Occipital lobe (tissue), 3 donors: ENCODE measurements at places on chromosomes 12 and 14.
A peak's percentile ranks its signal among the peaks of the same experiment; 100 is the strongest.

- no peak for DNase-seq
These were observed 38.6 kb downstream of the DGLUCY start for GRCh38 chr14:91152499-91152898.

DNA sequence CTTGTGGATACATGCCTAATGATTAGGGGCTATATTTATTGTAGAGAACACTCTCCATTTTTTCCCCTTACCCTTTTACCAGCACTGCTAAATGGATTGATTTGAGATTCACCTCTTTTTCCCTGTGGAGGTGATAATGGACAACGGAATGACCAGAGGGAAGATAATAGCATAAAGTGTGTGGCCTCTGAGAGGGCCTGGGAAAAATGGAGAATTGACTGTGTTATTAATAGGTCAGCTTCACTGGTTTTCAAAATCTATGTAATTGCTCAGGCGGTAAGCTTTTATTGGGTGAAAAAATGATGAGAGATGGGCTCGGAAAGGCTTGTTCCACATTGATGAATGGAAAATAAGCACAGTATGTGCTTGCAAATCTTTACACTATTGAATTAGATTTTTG lies 15.8 kb downstream of the FLRT2 start:
- DNase-seq: no peak

GRCh38 chr14:33938131-33938949 lies 12.5 kb downstream of the EGLN3 start:
- DNase-seq: no peak

GRCh38 chr12:131355361-131356245 lies 355.3 kb upstream of the SFSWAP start:
- no peak for DNase-seq

DNA sequence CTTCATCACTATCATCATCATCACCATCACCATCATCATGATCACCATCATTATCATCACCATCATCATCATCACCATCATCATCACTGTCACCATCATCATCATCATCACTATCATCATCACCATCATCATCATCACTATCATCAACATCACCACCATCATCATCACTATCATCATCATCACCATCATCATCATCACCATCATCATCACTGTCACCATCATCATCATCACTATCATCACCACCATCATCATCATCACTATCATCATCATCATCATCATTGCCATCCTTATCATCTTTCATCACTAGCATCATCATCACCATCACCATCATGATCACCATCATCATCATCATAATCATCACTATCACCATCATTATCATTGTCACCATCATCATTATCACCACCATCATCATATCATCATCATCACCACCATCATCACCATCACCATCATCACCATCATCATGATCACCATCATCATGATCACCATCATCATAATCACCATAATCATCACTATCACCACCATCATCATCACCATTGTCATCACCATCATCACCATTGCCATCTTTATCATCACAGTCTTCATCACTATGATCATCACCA lies 38.1 kb downstream of the SVOP start:
- no peak for DNase-seq

DNA sequence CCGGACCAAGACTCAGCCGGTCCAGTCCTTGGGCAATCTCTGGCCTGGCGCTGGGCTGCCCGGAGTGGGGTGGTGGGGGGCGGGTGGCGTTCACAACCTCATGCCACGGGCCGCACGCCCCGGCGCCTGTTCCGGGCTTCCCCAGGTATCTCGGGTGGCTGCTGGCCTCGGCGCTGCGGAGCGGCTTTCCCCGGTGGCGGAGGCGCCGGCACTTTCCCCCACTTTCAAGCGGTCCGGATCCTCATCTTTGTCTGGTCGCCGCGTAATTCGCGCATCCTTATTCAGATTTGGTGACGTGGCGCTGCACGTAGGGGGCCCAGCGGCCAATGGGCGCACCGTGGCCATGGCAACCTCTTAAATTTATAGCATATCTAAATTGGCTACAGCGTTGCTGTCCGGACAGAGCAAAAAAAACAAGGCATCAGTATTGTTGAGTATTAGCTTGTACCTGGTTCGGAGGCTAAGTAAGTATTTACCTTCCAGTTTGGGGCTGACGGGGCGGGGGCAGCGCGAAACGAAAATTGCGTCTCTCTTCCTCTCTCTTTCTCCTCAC lies at the start of gene LHX5:
Gene LHX5 (minus strand): TSS at position 253 of the 553 bp plus-strand sequence. CDS start 373 bp downstream, outside the sequence.
- DNase-seq: no peak

- DNase-seq: no peak
These were observed 956 bp upstream of the PTHLH start for GRCh38 chr12:27973487-27973890.

DNA sequence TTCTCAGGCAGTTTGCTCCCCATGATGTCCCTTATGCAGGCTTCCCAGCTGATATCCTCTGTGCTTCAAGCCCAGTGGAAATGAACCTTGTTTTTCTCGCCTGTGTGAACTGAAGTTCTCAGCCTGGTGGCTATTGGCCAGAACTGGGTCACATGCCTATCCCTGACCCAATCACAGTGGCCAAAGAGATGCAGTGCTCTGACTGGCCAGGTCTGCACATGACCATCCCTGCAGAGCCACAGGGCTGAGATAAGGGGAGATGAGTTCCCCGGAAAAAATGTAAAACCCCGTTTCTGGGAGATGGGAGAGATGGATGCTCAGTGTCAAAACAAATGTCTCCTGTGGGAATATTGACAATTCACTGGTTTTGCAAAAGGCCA lies 34.7 kb upstream of the FZD10 start:
- DNase-seq: no peak

DNA sequence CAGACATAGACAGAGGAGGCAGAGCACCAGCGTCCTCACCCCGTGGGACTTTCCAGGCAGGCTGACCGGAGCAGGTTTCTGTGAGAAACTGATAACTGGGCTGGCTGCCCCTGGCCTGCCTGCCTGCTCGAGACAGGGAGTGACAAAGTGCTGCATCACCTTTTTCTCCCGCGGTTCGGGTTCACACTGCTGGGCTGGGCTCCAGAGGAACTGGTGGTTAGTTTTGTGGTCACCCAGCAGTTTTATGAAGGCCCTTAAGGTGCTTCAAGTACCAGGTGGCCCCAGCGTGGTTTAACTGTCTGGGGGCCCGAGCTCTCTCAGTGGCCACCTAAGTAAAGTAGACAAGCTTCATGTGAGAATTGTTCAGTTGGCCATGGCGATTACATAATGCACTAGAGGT lies 1073.6 kb downstream of the BCL11B start:
- no peak for DNase-seq

DNA sequence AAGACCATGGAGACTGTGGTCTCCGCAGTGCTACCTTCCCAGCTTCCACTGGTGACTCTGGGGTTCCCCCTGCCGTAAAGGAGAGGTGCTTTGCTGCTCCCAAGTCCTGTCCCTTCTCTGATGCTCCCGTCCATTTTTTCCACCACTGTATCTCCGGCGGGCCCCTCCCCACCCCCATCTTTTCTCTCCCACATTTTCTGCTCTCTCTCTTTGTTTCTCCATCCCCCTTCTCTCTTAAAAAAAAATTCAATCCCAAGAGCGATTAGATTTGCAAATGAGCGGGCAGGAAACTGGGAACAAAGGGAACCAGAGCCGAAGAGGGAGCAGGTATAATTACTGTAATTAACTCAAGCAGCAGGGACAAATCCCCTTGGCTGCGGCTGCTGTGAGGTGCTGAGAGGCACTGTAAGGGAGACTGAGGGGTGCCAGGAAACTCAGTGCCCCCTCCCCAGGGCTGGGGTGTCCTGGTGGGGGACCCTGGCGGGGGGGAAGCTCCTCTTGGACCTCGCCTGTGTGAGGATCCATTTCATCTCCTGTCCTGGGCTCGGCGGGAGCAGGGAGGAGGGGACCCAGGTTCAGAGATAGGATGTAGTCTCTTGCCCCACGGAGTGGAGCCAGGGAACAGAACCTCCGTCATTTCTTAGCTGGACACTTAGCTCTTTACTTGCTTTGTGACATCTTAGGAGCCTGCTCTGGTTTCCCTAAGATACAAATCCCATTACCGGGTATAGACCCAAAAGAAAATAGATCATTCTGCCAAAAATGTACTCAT lies 140.4 kb upstream of the NRXN3 start:
- DNase-seq: no peak

DNA sequence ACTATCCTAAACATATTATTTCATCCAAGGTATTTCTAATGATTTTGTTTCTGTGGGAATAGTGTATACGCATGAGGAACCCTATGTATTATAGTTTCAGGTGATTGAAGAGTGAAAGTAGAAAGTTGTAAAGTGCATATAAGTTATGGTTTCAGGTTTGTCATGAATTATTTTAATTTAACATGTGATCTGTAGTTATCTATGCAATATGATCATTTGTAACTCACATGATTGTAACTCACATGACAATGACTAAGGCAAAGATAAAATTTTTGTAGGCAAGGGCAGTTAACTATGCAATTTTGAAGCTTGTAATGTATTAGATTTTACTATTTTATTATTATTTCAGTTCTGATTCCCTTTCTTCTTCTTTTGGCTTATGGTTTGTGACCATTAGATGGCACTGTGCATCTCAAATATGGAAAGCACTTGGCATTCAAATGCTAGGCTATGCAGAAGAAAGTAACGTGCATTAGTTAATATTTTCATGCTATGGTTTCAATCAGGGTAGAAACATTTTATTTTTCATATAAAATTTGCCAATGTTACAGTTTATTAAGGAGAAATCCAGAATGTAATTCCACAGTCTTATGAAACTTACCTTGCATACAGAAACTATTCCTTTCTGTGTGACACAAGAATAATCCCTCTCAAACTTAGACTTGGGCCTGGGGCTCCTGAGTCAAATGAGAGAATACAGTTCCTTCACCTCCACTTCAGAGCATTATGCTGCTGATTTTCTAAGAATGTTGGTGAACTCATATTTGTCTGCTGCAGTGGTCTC lies 15.8 kb upstream of the TMEM30B start:
- DNase-seq: no peak

GRCh38 chr12:4041187-4041885 lies 168.1 kb upstream of the PARP11 start:
- DNase-seq: no peak

- DNase-seq: no peak
These were observed 2.2 kb upstream of the EP400 start for GRCh38 chr12:131947482-131948027.

DNA sequence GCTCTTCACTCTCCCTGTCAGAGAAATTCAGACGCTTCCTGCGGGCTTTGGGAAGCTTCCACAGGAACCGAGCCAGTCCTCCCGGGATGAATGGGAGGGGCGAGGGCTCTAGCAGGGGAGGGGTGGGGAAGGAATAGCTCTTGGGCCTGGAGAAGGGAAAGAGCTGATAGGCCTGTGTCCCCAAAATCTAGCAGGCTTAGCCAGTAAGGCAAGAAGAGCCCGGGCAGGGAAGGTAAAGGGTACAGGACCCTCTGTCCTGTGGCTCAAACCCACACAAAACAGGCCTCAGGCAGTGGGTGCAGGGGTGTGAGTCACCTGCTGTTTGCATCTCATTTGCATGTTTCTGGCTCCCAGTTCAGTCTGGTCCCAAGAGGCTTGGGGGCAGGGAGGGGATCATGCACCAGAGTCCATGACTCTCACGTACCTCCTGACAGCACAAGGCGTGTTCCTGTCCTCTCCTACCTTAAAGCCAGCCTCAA lies 8.7 kb upstream of the SMUG1 start:
- no peak for DNase-seq

GRCh38 chr12:4133029-4133428 lies 140.5 kb upstream of the CCND2 start:
- DNase-seq: no peak

DNA sequence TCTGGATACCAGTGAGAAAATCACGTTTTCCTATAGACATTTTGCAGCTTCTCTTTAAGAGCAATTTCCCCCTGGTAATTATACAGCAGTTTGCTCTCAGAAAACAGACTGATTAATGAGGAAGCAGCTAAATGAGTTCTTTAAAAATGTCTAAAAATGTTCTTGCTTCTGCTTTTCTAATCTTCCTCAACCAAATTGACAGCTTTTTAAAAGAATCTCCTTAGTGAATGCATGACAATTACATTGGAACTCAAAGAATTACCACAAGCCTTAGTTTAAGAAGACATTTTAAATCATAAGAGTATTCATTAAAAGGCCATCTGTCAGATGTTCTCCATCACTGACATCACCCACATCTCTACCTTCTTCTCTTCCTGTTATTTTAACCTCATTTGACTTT lies 135.8 kb upstream of the PLXNC1 start:
- DNase-seq: no peak

GRCh38 chr12:120332523-120332922 lies 4.9 kb upstream of the PLA2G1B start:
- no peak for DNase-seq

- DNase-seq: peak; percentile 34
These were observed 72.2 kb downstream of the CLIP1 start for GRCh38 chr12:122350141-122350848.

DNA sequence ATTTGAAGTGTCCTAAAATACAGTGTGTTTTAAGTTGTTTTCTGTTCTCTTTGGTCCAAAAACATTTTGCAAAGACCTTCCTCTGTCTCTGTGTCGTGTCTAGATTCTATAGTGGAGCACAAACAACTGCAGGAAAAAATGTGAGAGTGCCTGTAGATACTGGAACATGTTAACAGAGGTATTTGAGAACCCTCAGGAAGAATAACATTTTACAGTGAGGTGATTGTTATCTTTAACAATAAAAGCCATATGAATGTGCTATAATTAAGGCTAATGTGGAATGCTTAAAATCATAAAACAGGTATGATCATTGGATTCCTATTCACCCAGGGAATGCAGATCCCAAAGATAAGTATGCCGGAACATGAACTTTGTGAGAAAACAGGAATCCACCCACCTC lies 98.0 kb downstream of the SAMD4A start:
- DNase-seq: no peak

- no peak for DNase-seq
These were observed 63.2 kb downstream of the ATP2B1 start for GRCh38 chr12:89645434-89645833.

- no peak for DNase-seq
These were observed 34.9 kb downstream of the PPHLN1 start for GRCh38 chr12:42360747-42361403.

DNA sequence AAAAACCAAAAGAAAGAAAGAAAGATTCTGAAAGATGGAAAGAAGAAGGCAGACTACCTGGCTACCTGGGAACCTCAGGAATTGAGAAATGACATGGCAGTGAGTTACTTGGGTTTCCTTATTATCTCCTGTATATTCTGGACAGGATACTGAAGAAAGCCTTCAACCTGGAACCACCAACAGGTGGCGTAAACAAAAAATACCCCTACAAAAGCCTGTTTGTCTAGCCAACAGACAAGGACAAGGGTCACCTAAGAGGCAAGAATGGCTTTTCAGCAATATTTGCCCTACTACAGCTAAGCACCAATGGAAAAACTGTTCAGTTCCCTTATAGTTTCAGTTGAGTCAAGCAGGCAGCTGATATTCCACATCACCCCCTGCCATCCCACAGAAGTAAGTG lies 274.9 kb downstream of the GPHN start:
- DNase-seq: no peak

DNA sequence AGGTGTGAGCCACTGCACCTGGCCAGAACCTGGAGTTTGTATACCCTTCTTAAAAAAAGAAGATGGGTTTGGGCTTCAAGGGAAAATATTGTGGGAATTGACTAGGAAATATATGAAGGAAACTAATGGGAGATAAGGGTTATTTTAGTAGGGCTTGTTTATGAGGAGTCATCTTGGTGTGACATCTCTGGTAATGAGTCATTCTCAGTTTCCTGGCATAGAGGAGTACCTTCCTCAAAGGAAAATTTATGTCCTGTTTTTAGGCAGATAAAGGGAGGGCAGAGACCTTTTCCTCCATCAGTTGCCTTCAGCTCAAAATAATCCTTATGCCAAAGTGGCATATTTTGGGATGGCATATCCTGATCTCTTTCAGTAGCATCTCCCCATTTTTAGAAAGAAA lies 30.6 kb upstream of the NFKBIA start:
- no peak for DNase-seq

GRCh38 chr12:99600388-99600787 lies 47.2 kb upstream of the GARIN6 start:
- no peak for DNase-seq
